CD4-positive, alpha-beta T cell treated with Interferon alpha-2 for 1 hour (primary cell): ENCODE measurements at places on chromosomes 2 and 18.

DNA sequence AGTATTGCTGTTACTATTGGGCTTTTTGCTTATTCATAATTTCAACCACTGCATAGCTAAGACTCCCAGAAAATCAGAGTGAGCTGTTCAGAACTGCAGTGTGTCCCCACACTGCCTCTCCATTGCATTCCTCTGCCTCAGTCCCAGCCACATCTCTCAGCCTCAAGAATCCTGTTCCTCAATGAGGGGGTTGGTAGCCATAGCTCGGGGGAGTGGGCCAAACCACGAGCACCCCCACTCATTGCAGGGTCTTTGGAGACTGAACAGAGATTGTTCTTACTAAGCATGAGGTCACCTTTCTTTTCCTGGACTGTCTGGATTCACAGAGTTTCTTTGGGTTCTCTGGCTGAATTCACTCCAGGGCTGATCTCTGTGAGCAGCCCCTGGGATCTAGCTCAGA is 161.1 kb downstream of the GFPT1 start:
- no peak for DNase-seq

GRCh38 chr18:55479656-55480420 is 108.2 kb downstream of the TCF4 start:
- DNase-seq = no peak

- no peak for DNase-seq
Measured at GRCh38 chr2:79122676-79123075, 2.4 kb downstream of the REG1A start.

DNA sequence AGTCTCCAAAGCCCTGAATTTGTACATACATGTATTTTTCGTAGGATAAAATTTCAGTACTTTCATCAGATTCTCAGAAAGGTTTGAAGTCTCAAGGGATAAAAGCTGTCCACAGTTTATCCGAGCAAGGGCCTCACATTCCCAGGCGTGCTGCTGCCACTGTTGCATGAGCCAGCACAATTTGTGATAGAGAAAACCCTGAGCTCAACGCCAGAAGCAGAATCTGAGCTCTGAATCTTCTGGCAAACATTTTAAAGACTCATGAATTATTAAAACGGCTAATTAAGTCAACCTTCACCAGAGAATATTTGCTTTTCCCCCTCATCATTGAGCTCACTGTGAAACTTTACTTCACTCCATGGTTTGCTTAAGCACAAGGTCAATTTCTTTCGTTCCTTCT is 38.5 kb upstream of the STPG4 start:
- no peak for DNase-seq

DNA sequence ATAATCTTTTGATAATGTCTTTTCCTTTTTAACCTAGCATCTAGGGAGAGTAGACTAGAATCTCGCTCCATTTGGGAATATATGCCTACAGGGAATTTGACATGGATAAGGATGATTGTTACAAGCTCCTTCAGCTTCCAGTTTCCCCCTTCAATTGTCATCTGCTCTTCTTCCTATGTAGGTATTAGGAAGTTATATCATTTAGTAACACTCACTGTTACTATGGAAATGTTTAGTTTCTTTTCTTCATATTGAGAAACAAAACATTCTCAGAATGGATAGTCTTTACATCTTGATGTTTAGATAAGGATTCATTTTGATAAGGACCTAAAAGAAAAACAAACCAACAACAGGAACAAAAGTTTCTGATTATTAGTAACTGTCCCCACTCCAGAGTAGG is 127.6 kb downstream of the PHLPP1 start:
- no peak for DNase-seq

DNA sequence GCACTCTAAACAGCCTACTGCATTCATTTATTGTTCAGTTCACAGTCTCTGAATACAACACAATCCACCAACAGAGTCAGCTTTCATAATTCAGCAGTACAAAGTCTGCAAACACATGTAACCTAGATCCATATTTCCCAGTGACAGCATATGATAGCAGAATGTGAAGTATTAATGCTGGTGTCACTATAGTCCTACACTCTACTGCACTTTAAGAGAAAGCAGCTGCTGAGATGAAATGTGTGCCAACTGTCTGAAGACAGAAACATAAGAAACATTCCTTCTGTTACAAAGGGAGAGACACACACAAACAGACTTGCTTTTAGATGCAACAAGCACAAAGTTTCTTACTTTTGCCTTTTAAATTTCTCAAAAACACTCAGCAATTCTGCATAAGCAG is 441.8 kb downstream of the ZEB2 start:
- DNase-seq = no peak

DNA sequence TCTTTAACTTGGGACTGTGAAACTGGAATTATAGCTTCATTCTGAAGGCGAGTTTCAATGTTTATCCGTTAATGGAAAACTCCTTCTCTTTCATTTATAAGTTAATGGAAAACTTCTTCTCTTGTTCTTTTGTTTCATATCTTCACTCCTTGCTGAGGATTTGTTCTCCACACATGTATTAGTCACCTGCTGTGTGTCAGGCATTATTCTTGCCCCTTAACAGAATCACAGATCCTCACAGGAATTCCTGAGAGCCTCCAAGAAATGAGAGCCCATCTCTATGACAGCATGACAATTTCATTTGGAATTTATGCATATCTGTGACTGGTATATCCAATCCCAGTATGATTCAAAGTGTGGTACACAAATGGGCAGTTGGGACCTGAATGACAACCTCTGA is 545.8 kb downstream of the BCL11A start:
- DNase-seq = no peak

- DNase-seq = no peak
Measured at GRCh38 chr18:48391868-48392267, 17.3 kb downstream of the ZBTB7C start.

DNA sequence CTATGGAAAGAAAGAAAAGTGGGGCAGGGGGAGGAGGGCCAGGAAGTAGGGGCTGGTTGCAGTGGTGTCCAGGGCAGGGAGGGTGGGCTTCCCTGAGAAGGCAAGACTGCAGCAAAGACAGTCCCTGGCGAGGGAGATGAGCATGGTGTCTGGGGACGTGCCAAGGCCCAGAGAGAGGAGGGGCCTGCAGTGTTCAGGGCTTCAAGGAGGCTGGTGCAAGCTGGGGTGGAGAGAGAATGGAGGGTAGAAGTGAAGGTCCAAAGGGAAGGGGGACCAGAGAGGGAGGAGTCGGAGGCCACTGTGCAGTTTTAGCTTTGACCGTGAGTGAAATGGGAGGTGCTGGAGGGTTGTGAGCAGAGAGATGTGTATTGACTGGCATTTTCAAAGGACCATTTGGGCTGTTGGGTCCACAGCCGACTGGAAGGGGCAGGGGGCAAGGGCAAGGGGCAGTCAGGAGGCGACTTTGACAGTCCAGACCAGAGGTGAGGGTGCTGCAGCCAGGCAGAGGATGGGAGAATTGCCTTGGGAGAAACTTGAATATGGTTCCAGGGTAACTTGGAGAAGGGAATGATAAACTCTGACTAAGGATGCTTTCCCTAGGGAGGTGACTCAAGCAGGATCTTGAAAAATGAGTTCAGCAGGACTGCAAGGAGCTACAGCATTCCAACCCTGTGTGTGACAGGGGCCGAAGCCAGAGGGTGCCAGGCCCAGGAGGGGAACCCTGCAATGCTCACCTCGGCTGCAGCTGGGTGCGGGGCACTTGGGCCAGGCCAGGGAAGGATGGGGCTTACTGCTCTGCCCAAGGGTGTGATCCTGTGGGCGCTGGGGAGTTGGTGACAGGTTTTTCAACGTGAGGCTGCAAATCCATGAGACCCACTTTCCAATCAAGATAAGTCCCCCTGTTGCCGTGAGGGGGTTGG is 177.1 kb upstream of the HAAO start:
- no peak for DNase-seq
